ENCODE measurements at places on chromosomes 11 and 22. TPM values are rescaled to one million over a fixed set of nuclear protein-coding genes. Genes with fewer than 3 reads are reported as not detected.

DNA sequence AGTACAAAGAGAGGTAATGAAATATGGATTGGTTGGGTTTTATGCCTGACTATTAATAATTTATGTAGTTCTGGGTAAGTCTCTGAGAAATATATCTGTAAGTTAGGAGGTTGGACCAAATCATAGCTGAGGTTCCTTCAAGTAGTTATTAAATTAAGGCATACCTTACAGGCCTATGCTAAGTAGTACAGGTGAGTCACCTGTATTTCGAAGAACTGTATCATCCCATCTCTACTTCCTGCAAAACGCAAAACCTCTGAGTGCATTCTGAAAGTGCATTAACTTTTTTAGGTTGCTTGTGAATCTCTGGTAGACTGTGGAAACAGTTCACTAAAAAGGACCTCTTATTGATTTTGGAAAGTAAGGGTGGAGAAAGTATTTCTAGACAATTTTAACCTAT, 37.1 kb downstream of the APOL5 start:
- no peak overlapping the region for H3K4me3 ChIP-seq
- no peaks in the 10 kb centered on the region for H3K27me3 ChIP-seq
- DNase-seq: no peak
- no peak overlapping the region for H3K27ac ChIP-seq

The CCDC73 gene
- 0.23 TPM for total RNA-seq

- H3K27ac ChIP-seq: no peak overlapping the region
- no peaks in the 10 kb centered on the region for H3K36me3 ChIP-seq
- no peak overlapping the region for H3K4me3 ChIP-seq
- no peaks in the 10 kb centered on the region for H3K4me1 ChIP-seq
- no peaks in the 10 kb centered on the region for H3K27me3 ChIP-seq
These were observed 205.5 kb downstream of the CTTN start for GRCh38 chr11:70603756-70604211.

The APOA4 gene
- 0.89 TPM for total RNA-seq

DNA sequence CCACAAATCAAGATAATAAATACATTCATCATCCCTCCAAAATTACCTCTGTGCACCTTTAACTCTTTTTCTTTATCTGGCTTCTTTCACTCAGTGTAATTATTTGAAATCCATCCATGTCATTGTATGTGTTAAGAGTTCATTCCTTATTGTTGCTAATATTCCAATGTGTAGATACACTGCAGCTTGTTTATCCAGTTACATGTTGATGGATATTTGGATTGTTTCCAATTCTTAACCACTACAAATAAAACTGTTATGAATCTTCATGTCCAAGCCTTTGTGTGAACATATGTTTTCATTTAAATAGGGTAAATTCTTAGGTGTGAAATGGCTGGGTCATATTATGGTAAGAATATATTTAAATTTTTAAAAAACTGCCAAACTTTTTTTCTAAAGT, 323.3 kb upstream of the NCAM1 start:
- no peaks in the 10 kb centered on the region for H3K27me3 ChIP-seq
- H3K27ac ChIP-seq: no peak overlapping the region
- H3K4me1 ChIP-seq: no peaks in the 10 kb centered on the region
- H3K4me3 ChIP-seq: no peak overlapping the region
- no peaks in the 10 kb centered on the region for H3K36me3 ChIP-seq

- H3K4me3 ChIP-seq: no peak overlapping the region
- H3K36me3 ChIP-seq: no peaks in the 10 kb centered on the region
- no peak for DNase-seq
- H3K27me3 ChIP-seq: no peaks in the 10 kb centered on the region
- H3K27ac ChIP-seq: no peak overlapping the region
- H3K4me1 ChIP-seq: no peaks in the 10 kb centered on the region
These were observed 31.4 kb downstream of the CASP12 start for GRCh38 chr11:104866815-104867214.

DNA sequence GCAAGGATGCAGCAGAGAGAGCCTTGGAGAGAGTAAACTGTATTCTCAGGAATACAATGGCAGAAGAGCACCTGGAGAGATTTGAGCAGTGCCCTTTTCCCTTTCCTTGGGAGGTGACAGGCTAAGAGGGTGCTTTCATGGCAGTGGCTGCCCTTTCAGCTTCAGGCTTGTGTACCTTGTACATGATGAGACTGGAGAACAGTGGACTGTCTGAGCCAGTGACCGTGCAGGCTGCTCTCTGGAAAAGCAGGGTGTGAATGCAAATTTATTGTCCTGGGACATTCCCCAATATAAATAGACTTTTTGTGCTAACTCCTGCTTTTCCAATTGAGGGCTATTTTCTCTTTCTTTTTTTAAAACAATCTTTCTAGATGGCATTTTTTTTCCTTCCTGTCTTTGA, 99.3 kb downstream of the TRIM44 start:
- no peak overlapping the region for H3K27ac ChIP-seq
- H3K4me1 ChIP-seq: peaks cover 28% of the 10 kb centered on the region
- DNase-seq: no peak

The LMNTD2 gene
- 1.2 TPM for total RNA-seq

DNA sequence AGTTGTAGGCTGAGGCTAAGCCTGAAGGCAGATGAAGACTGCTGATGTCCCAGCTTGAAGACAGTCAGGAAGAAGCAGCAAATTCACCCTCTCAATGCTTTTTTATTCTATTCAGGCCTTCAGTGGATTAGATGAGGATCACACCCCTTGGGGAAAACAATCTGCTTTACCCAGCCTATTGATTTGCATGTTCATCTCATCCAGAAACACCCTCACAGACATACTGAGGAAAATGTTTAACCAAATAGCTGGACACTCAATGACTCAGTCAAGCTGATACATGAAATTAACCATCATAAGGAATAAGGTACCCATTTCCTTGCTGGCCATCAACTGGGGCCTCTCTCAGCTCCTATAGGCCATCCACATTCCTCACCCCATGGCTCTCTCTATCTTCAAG, 549.9 kb upstream of the CCDC90B start:
- no peak overlapping the region for H3K4me3 ChIP-seq
- DNase-seq: no peak
- no peaks in the 10 kb centered on the region for H3K27me3 ChIP-seq
- peaks cover 40% of the 10 kb centered on the region for H3K4me1 ChIP-seq
